ENCODE measurements at places on chromosomes 2 and 18.
A peak's percentile ranks its signal among the peaks of the same experiment; 100 is the strongest.

- no peak for DNase-seq
These were observed 36.2 kb upstream of the CNGA3 start for GRCh38 chr2:98310010-98310409.

- DNase-seq = no peak
These were observed 301.6 kb downstream of the AFF3 start for GRCh38 chr2:99840831-99841230.

DNA sequence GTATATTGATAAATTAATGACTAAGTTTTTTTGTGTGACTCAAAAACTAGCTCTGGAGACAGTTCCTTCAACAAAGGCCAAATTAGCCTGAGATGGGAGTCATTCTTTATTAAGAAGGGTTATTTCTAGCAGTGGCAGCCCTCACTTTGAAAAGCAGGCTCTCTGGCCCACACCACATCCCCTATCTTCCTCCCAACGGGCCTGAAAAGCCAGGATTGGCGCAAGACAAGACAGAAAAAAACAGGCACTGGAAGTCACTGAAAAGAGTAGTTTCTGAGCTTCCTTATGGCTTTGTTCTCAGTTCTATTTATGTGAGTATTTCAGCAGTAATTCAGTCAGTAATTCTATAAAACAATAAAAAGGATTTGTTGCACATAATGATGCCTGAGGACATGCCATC, 149.0 kb downstream of the LAMA3 start:
- DNase-seq = no peak

DNA sequence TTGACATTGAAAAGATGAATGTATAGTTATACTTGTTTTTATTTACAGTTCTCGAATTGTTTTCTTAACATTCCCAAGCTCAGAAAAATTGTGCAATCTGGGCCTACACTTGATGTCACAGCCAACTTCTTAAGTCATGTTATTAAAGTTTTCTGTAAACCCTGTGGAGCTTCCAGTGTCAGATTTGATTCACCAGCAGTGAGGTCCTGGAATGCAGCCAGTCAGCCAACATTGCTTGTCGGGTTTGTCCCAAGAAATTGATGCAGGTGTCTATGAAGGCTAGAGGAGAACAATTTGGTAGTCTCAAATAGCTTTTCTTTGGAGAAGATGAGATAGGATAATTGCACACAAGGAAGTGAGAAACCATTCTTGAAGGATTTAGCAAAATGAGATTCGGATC, 732.2 kb downstream of the DPP10 start:
- DNase-seq = no peak

- DNase-seq = no peak
These were observed 48.1 kb upstream of the CTIF start for GRCh38 chr18:48490641-48491293.

- no peak for DNase-seq
These were observed 159.4 kb downstream of the PXDN start for GRCh38 chr2:1584691-1585485.

GRCh38 chr2:43265001-43265400, 38.6 kb upstream of the ZFP36L2 start:
- DNase-seq = no peak

GRCh38 chr18:37254236-37254754, 311.3 kb downstream of the CELF4 start:
- DNase-seq = no peak

DNA sequence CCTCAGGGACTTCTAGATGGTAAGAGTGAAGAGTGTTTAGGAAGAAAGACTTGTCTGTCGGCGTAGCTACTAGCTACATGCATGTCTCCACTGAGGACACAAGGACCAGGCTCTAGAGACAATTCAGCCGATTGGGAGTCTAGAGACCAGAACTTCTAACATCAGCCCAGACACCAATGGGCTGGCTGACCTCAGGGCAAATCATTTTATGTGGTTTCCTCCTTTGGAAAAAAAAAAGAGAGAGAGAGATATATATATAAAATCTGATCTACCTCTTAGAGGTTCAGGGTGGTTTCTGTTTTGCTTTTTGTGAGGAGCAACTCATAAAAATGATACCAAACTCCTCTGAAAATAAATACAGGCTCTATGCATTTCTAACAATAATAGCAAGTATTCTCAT, 212.8 kb downstream of the BCL2 start:
- no peak for DNase-seq

DNA sequence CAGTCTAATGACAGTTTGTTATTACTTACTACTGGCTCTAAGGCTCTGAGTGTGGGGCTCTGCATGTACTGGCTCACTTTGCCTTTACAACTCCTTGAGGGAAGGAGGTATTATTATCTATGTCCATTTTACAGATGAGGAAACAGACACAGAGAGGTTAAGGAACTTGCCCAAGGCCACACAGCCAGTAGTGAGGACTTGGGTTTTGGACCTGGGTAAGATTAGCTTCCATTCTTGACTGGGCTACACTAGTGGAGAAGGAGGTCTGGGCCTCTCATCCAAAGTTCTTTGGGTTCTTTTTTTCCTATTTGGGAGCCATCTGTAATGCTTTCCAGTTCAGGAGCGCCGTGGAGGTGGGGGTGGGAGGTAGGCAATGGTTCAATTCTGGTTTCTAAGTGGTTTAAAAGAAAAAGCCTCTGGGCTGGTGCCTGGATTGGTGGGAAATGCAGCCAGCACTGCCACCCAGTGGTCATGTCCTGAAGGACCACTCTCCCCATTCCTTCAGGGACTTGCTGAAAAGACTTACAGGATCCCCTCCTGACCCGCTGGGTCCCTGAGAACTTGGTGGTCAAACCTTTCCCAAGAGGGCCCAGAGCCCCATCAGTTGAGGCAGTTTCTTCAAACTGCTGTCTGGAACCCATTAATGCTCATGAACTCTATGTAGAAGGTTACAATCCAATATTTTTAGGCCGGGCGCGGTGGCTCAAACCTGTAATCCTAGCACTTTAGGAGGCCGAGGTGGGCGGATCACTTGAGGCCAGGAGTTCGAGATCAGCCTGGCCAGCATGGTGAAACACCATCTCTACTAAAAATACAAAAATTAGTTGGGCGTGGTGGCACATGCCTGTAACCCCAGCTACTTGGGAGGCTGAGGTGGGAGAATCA, 38.6 kb upstream of the NOTO start:
- DNase-seq = peak; percentile 44

DNA sequence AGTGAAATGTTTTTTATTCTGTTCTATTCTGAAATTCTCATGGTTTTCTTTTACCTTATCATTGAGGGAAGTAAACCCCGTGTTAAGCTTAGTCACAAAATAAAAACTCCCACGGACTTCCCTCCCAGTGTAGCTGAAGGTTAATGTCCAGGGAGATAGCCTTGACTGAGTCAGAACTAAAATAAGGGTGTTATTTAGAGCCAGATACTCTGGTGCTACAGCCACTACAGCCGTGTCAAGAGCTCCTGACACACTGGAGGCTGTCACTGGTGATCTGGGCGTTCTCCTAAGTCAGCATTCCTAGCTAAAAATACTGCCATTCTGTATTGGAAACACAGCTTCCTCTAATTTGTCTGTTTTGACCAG, 82.0 kb upstream of the RANBP2 start:
- DNase-seq = no peak

DNA sequence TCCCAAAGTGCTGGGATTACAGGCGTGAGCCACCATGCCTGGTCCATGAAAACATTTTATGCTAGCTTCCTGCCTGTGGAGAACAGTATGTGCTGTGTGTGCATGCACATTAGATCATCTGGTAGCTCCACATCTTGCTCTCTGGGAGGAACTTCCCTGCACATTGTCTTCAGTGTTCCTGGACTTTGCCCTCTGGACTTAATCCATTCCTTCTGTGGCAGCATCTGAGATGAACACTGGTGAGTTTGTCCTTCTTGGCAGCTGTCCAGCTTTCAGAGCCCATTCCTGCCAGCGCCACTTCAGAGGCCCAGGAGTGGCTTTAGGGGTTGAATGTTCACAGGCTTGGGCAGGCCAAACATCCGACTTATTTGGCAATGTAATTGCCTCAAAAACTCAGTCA, 65.2 kb downstream of the POU3F3 start:
- no peak for DNase-seq

GRCh38 chr2:176561706-176562105, 292.5 kb downstream of the MTX2 start:
- no peak for DNase-seq

- DNase-seq = no peak
These were observed 28.8 kb downstream of the HADHB start for GRCh38 chr2:26273501-26273900.

- DNase-seq = no peak
These were observed 942 bp upstream of the ZNF236 start for GRCh38 chr18:76821356-76821874.

DNA sequence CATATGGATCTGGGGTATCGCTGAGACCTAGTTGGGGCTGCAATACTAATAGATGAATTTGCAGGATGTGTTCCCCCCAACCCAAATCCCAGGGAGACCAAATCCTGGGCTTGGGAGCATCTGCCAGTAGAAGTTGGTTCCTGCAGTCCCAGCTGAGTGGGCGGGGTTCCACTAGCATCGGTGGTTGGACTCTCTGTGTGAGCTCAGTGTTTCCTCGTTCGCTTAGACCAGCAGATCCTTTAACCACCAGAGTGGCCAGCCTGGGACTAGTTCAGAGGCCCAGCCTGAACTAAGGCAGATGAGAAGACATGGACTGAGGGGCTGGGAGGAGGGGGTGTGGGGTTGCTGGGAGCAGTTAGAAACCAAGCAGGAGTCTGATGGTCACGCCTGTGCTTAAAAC, 40.7 kb downstream of the PCARE start:
- DNase-seq = no peak

DNA sequence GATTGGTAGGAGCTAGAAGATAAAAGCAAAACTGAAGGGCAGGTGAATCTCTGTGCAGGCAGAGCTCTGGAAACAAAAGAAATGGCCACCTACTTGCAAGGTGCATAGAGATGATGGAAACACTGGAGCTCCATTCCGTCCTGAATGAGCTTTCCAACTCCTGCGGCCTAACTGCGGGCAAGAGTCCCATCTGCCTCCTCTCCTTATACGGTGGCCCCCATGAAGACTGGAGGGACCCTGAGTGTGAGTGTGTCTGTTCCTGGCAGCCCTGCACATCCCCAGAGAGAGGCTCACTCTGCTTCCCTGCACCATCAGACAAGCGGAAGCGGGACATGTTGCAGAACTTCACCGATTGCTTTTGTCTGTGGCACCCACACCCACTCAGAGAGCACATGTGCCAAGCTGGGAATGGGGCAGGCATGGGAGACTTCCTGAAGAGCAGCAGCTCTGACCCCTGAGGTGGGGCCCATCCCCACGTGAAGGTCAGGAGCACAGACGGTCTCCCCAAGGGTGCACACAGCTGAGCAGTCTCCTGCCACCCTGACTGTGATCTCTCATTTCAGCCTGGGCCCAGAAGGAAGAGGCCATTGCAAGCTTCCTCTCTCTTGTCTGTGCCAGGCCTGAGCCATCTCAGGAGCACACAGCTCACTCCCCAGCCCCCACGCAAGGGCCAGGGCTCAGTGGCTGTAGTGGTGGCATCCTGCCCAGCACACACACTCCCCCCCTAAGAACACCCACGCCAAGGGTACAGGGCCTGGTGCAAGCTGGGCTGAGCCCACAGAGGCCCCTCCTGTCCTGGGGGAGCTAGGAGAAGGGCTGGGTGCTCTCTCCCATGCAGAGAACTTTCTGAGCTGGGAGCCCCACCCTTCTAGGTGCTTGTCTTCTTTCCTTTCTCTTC, 75.3 kb downstream of the STPG4 start:
- DNase-seq = no peak

DNA sequence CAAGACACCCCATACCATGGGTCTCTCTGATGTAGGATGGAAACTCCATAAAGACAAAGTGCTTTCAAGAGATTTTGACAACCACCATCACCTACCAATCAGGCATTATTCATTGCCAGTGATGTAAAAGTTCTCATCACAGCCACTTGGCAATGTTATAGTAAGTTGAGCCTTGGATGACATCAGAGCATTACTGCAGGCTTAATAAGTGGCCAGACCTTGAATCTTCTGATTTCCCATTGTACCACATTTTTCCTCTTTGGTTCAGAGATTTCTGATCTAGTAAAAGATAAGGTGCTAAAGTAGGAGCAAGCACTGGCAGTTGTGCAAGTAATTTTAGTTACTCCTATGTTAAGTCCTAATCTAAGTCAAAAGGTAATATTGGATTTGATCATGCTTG, 36.5 kb downstream of the OSR1 start:
- no peak for DNase-seq

DNA sequence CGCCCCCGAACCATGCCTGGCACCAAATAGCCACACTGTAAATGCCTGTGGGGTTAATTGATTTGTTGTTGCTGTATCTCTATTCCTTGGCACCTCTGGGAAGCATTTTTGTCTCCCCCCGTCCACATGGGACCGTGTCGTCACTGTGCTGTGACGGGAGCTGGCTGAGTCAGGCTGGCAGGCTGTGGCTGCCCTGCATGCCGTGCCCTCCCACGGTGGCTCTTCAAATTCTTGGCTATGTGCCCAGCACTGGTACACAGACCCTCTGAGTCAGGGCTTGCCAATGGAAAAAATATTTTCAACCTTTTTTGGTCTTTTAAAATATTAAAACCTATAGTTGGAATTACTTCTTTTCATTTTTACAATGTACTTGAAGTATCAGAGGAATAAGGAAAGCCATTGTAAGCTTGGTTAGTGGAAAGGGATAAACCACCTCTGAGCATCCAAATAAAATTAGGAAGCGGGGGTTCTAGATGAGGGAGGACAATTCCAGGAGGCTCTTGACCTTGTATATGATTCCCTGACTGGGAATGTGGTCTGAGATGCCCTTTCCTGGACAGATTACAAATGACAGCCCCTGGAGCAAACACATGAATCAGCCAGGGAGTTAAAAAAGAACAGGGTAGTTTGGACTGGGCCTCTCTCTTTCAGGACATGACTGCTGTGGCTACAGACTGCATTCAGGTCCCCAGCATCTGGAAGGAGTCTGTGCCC, 59.4 kb downstream of the DGKD start:
- DNase-seq = peak; percentile 35

- no peak for DNase-seq
These were observed 11.1 kb upstream of the IMPA2 start for GRCh38 chr18:11969904-11970835.

DNA sequence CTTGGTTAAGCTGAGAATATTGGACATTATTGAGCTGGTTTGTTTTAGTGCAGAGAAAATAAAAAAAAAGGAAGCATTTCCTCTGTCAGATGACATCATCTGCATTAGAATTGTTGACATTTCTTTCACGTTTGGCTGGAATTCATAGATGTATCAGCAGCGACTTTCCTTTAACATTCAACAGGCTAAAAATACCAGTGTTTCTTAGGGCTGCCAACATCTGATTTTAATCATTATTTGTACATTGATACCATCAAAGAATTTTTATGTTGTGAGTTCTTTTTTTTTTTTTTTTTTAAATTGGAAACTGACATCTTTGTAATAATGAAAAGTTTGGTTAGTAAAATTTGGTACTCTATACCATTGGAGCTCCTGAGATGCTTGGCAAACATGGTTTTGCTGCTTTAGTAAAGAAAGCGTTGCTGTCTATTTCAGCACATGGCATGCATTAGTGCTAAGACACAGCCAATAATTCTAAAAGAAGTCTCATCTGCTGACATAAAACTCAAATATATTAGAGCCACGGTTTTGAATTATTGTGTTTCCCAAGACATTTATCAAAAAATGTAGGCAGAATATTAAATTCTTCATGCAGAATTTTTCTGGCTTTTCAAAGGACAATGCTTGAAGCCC, 33.6 kb downstream of the GTF2A1L start:
- no peak for DNase-seq

GRCh38 chr2:145066856-145067548, 547.1 kb upstream of the ZEB2 start:
- DNase-seq = no peak

Measured in effector CD4-positive, alpha-beta T cell (primary cell).